ENCODE measurements at places on chromosomes 6 and 20. TPM values are rescaled to one million over a fixed set of nuclear protein-coding genes. Genes with fewer than 3 reads are reported as not detected.

- H3K36me3 ChIP-seq, result no peaks in the 10 kb centered on the region
- H3K27me3 ChIP-seq, result no peaks in the 10 kb centered on the region
- no peak overlapping the region for H3K27ac ChIP-seq
- no peak overlapping the region for H3K4me3 ChIP-seq
Measured at GRCh38 chr20:22836211-22836610, 198.9 kb upstream of the SSTR4 start.

TP53TG5 gene
- total RNA-seq, result not detected

DNA sequence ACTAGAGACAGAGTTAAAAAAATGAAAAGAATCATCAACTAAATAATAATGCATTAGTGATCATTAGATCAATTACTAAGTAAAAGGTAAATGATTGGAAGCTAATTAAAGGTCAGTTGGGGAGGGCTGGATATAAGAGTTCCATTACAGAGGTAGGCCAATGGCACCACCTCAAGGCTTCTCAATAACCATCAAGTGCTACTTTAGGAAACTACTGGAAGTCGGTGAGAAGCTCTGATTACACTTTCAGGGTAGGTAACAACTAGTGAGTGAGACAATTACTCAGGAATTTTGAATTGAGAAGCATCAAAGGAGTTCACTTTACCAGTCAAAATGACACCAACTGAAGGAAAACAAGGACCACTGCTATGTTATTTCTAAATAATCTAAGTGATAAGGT is 90.2 kb upstream of the HDAC2 start:
- H3K27me3 ChIP-seq, result peaks cover 3% of the 10 kb centered on the region
- no peak overlapping the region for H3K4me3 ChIP-seq
- no peak for DNase-seq
- H3K27ac ChIP-seq, result no peak overlapping the region
- no peaks in the 10 kb centered on the region for H3K36me3 ChIP-seq
- no peaks in the 10 kb centered on the region for H3K4me1 ChIP-seq

GRCh38 chr6:105489216-105489530 is 86.3 kb upstream of the PREP start:
- H3K27me3 ChIP-seq, result peaks cover 5% of the 10 kb centered on the region
- H3K4me1 ChIP-seq, result peaks cover 30% of the 10 kb centered on the region
- DNase-seq, result no peak
- no peak overlapping the region for H3K27ac ChIP-seq
- H3K36me3 ChIP-seq, result peaks cover 4% of the 10 kb centered on the region

DNA sequence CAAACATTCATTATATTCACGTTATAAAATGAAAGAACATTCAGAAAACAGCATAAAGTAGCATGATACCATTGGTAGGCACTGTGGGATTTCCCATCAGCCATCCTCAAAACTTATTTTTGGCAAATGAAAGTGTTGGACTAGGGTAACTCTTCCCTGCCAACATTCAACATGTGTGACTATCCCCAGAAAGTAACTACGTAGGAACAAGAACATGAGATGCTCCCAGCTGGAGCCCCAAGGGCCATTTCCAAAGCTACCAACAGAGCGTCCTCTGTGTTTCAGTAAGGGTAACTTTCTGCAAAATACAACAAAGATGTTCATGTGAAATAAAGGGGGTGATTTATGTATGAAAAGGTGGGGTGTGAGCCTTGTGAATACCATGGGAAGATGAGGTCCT is 28.4 kb upstream of the PTPN1 start:
- no peaks in the 10 kb centered on the region for H3K27me3 ChIP-seq
- H3K36me3 ChIP-seq, result peaks cover 2% of the 10 kb centered on the region
- H3K4me3 ChIP-seq, result no peak overlapping the region
- peaks cover 28% of the 10 kb centered on the region for H3K4me1 ChIP-seq
- H3K27ac ChIP-seq, result no peak overlapping the region

- no peak overlapping the region for H3K4me3 ChIP-seq
- H3K27ac ChIP-seq, result no peak overlapping the region
- no peaks in the 10 kb centered on the region for H3K36me3 ChIP-seq
- H3K27me3 ChIP-seq, result no peaks in the 10 kb centered on the region
Measured at GRCh38 chr6:55819811-55820210, 55.6 kb downstream of the BMP5 start.

- peaks cover 9% of the 10 kb centered on the region for H3K4me1 ChIP-seq
- peaks cover 3% of the 10 kb centered on the region for H3K36me3 ChIP-seq
- H3K4me3 ChIP-seq, result no peak overlapping the region
- no peak for DNase-seq
Measured at GRCh38 chr6:14748679-14749078, 497.2 kb upstream of the JARID2 start.

GRCh38 chr20:57402206-57403125 is 11.3 kb downstream of the RBM38 start:
- DNase-seq, result no peak
- no peaks in the 10 kb centered on the region for H3K27me3 ChIP-seq
- H3K36me3 ChIP-seq, result peaks cover 36% of the 10 kb centered on the region

SLC24A3 gene
- total RNA-seq, result not detected

GRCh38 chr20:52075400-52075799 is 116.2 kb downstream of the ZFP64 start:
- no peaks in the 10 kb centered on the region for H3K4me1 ChIP-seq
- no peak overlapping the region for H3K27ac ChIP-seq
- DNase-seq, result no peak
- no peak overlapping the region for H3K4me3 ChIP-seq
- H3K36me3 ChIP-seq, result no peaks in the 10 kb centered on the region

GRCh38 chr6:111661541-111662061 is 55.9 kb upstream of the TRAF3IP2 start:
- H3K36me3 ChIP-seq, result peaks cover 4% of the 10 kb centered on the region
- no peak overlapping the region for H3K27ac ChIP-seq
- no peak for DNase-seq
- H3K27me3 ChIP-seq, result no peaks in the 10 kb centered on the region
- H3K4me3 ChIP-seq, result no peak overlapping the region

CLPSL1 gene
- total RNA-seq, result not detected

- no peak overlapping the region for H3K27ac ChIP-seq
- no peak overlapping the region for H3K4me3 ChIP-seq
- peaks cover 4% of the 10 kb centered on the region for H3K27me3 ChIP-seq
Measured at GRCh38 chr6:108822401-108822800, 25.8 kb upstream of the ARMC2 start.

- peak overlapping the region; percentile 36 for H3K4me3 ChIP-seq
- H3K27me3 ChIP-seq, result no peaks in the 10 kb centered on the region
- DNase-seq, result no peak
- H3K36me3 ChIP-seq, result peaks cover 29% of the 10 kb centered on the region
Measured at GRCh38 chr20:1377341-1377871, 15.4 kb downstream of the FKBP1A start.

DEFB118 gene
- total RNA-seq, result not detected

Measured in activated naive CD8-positive, alpha-beta T cell treated with anti-CD3 and anti-CD28 coated beads, Interleukin-2, amount 10 ng/mL, durations not matched to agents 7 days and 5 days (primary cell).